ENCODE measurements at places on chromosomes 11 and 22. TPM values are rescaled to one million over a fixed set of nuclear protein-coding genes. Genes with fewer than 3 reads are reported as not detected.

- peak; percentile 38 for DNase-seq
Measured at GRCh38 chr22:24414523-24414922, 12.9 kb upstream of the ADORA2A start.

GRCh38 chr11:106986261-106986660, 32.0 kb downstream of the GUCY1A2 start:
- no peak for DNase-seq

GRCh38 chr22:45974498-45974897, 2.5 kb downstream of the WNT7B start:
- no peak for DNase-seq

DNA sequence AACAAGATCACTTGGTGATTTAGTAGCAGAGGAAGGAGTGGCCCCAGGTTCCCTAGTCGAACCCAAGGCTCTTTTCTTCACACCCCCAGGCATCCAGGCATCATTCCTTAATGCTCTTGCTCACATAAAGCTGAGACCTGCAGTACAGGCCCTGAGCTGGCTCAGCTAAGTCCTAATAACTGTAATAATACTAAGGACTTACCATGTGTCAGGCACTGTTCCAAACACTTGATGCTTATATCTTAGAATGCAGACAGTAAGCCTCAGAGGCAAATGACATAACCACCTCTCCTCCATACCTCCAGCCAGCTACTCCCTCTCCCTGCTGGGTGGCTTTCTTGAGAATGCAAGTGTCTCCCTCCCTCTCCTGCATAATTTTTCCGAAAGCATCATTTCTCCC, 33.2 kb downstream of the ANKK1 start:
- no peak for DNase-seq

DNA sequence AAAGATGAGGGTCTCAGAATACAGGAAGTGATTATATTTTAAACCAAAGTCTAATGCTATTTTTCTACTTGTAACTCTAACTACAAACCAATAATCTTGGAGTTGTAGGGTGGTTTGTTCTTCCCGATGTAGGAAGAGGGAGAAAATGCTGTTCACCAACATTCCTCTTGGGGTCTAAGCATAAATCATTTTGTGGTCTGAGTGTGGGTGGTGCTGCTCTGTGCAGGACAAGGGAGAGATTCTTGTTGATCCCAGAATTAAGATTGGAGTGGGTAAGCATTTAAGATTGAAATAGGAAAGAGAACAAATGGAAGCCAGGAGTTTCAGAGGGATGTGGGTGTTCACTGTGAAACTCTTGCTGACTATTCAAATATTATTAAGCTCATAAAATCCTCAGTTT, 38.6 kb upstream of the MMP13 start:
- no peak for DNase-seq

- DNase-seq = no peak
Measured at GRCh38 chr22:50111056-50111455, 21.2 kb downstream of the MOV10L1 start.

DNA sequence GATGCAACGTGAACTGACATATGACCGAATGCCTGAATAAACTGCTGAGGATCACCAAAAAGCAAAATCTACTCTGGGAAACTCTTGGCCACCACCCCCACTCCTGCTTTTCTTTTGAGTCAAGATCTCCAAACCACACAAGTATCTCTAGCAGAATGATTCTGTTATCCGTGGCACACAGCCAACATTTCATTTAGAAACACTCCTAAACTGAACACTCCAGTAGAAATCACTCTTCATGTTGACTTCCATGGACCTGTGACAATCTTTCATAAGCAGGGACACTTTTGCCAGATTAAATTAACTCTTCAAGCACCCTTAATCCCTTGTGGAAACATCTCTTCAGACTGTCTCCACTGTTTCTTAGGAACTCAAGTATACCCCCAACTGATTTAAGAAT, 44.4 kb downstream of the VSIG10L2 start:
- DNase-seq = no peak

TEX12 gene
- not detected for total RNA-seq

FAM118A gene
- total RNA-seq = 5.6 TPM
